Activated CD4-positive, alpha-beta memory T cell treated with anti-CD3 and anti-CD28 coated beads, Interleukin-2, amount 10 ng/mL, durations not matched to agents 7 days and 5 days (primary cell): ENCODE measurements at places on chromosomes 1 and 21. TPM values are rescaled to one million over a fixed set of nuclear protein-coding genes. Genes with fewer than 3 reads are reported as not detected.

GRCh38 chr1:212514056-212514614 is 81.4 kb downstream of the NENF start:
- no peaks in the 10 kb centered on the region for H3K36me3 ChIP-seq
- DNase-seq = peak; percentile 23
- peaks cover 70% of the 10 kb centered on the region for H3K27me3 ChIP-seq
- no peak overlapping the region for H3K4me3 ChIP-seq
- peaks cover 9% of the 10 kb centered on the region for H3K4me1 ChIP-seq
- no peak overlapping the region for H3K27ac ChIP-seq

DNA sequence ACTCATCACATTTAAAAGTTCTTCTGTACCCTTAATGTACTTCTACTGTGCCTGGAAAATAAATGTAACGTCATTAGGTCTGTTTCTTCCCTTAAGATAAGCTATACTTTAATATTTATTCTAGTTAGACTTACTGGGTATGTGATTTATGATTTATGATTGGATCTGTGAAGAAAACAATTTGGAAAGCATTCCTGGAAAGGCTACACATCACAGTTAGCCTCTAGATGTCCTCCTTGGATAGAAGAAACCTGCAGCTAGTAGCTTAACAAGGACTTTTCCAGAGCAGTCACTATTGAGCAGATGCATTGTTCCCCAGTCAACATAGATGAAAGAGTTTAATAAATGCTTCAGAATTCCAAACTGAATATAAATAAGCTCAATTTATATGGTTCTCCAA is 22.2 kb upstream of the ABL2 start:
- H3K4me1 ChIP-seq = no peaks in the 10 kb centered on the region
- H3K36me3 ChIP-seq = no peaks in the 10 kb centered on the region
- H3K27me3 ChIP-seq = no peaks in the 10 kb centered on the region
- no peak for DNase-seq

GRCh38 chr1:212950243-212951125 is at the start of gene VASH2:
TSS of gene VASH2 (plus strand) at chr1:212950541. CDS start at chr1:212951543, 1,002 bp downstream.
- no peak within 1 kb of the TSS for H3K27ac ChIP-seq
- peak; percentile 73 for DNase-seq
- no peaks in the 10 kb centered on the region for H3K36me3 ChIP-seq

DNA sequence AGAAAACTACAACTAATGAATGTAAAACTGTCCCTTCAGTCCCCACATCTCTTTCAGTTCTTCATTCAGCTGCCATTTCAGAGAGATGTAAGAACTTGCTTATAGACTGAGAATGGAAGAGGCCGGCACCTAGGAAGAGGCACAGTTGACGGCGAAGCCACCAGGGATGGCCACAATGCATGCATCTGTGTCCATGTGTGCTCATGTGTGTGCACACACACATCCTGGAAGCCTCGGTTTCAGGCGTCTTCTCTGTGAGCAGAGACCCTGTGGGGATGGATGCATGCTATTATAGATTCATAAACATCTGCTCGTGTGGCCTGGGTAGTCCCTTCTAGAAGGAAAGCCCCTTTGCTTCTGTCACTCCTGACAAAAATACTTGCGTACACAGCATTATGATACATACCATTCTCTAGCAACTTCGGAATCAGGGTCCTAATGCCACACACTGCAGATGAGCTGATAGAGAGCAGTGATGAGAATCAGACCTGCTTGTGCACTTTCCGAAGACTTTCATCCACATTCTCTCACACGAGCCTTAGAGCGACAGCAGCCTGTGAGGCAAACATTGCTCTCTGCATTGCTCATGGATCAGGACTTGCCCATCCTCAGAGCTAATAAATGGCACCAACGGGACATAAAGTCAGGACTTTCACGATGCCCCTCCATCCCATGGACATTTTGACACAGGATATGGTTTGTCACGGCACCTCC is 12.4 kb upstream of the GPR61 start:
- DNase-seq = no peak
- peaks cover 18% of the 10 kb centered on the region for H3K27me3 ChIP-seq
- peaks cover 16% of the 10 kb centered on the region for H3K4me1 ChIP-seq
- no peak overlapping the region for H3K27ac ChIP-seq

TTC22 gene
- total RNA-seq = 20.9 TPM

DNA sequence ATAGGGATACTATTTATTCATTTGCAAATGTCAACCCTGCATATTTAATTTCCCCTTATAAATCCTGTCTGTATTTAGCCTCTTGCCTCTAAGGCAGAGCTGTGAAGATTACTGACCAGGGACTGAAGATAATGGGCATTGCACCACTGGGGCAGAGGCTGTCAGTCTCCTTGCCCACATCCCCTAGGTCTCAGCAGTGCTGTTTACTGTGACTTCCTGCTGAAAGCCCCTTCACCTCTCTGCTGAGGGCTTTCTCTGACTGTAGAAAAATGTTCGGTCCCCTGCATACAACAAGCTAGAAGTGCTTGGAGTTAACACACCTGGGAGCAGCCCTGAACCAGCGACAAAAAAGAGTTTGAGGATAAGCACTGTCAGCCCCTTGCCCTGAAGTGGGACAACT is 28.8 kb downstream of the SLC5A9 start:
- peaks cover 6% of the 10 kb centered on the region for H3K27me3 ChIP-seq
- H3K36me3 ChIP-seq = no peaks in the 10 kb centered on the region
- no peak overlapping the region for H3K27ac ChIP-seq
- no peak overlapping the region for H3K4me3 ChIP-seq
- no peaks in the 10 kb centered on the region for H3K4me1 ChIP-seq

GRCh38 chr1:231626951-231627614 is 493 bp downstream of the DISC1 start:
- peaks cover 37% of the 10 kb centered on the region for H3K4me1 ChIP-seq
- peak overlapping the region; percentile 75 for H3K27ac ChIP-seq
- peak overlapping the region; percentile 80 for H3K4me3 ChIP-seq
- no peaks in the 10 kb centered on the region for H3K36me3 ChIP-seq
- DNase-seq = peak; percentile 54

DNA sequence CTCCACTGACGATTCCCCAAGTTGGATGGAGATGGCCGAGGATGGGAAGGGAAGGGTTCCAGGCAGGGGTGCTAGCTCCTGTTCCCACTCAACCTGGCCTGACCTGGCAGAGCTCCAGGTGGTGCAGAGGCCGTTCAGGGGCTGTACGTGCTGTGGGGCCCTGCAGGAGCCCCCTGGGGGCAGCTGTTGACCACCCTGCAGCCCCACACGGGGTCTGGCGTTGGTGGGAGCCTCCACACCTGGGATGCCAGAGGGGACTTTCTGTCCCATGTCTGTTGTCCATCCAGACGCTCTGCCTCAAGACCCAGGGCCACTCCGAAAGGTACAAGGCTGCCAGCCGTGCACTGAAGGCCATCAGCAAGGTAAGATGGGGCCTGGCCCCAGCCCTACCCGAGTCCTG is 20.0 kb downstream of the ARHGEF16 start:
- no peak overlapping the region for H3K4me3 ChIP-seq
- DNase-seq = no peak
- no peaks in the 10 kb centered on the region for H3K4me1 ChIP-seq
- no peak overlapping the region for H3K27ac ChIP-seq

DNA sequence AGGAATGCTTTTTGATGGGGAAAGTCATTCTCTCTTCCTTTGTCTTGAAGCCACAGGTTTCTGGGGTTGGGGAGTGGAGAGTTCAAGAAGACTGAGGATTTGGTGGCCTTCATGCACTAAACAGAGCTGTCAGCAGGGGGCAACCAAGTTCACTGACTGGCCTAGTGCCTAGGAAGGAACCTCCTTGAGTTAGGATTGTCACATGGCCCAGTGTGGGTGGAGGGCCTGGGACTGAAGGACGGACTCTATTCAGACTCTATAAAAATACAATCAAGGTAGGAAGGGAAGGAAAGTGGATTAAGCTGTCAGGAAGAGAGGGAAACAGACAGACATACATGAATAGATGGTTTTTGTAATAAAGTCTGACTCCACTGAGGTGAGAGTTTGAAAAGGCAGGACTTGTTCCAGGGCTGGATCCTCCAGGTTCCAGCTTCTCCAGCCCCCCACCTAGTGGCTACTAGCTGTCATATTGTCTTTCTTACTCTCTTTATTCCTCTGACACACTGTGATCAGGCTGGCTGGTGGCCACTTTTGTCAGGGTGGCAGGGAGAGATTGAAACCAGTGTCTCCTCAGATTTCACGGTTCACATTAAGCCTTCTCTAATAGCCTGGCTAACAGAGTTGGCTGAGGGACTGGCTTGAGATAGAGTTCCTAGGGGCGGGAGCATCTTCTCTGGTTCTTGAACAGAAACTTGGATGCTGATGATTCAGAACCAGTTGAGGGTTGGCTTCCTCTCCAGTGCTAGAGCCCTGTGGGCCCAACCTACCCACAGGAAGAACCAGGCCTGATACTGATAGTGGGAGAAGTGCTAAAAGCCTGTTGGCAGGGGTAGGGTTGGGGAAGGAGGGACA is 4.1 kb upstream of the SH3BGRL3 start:
- H3K4me3 ChIP-seq = peak overlapping the region; percentile 52
- peak; percentile 82 for DNase-seq
- H3K4me1 ChIP-seq = peaks cover 57% of the 10 kb centered on the region
- no peaks in the 10 kb centered on the region for H3K27me3 ChIP-seq
- H3K36me3 ChIP-seq = peaks cover 75% of the 10 kb centered on the region

SOX13 gene
- 7.8 TPM for total RNA-seq

- no peaks in the 10 kb centered on the region for H3K36me3 ChIP-seq
- H3K27me3 ChIP-seq = peaks cover 2% of the 10 kb centered on the region
- no peak for DNase-seq
- no peak overlapping the region for H3K4me3 ChIP-seq
Measured at GRCh38 chr1:18280956-18281355, 173.4 kb downstream of the IGSF21 start.

DNA sequence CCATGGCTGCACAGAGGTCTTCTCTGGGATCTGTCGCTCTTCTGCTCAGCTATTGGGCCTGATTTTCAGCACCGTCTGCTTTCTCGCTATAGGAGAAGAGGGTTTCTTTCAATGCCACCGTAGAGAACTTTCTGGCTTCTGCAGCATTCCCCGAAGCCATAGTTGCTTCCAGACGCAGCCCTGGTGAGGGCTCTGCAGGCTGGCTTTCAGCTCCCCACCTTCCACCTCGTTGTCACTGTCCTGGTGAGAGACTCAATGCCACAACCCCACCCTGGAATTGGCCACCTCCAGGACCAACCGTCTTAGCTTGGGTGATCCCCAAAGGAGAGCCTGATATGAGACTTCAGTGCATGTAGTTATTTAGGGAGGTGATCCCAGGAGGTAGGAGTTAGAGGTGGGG is 12.0 kb upstream of the PRKCZ start:
- DNase-seq = no peak
- no peak overlapping the region for H3K27ac ChIP-seq
- H3K4me1 ChIP-seq = no peaks in the 10 kb centered on the region
- H3K4me3 ChIP-seq = no peak overlapping the region

DNA sequence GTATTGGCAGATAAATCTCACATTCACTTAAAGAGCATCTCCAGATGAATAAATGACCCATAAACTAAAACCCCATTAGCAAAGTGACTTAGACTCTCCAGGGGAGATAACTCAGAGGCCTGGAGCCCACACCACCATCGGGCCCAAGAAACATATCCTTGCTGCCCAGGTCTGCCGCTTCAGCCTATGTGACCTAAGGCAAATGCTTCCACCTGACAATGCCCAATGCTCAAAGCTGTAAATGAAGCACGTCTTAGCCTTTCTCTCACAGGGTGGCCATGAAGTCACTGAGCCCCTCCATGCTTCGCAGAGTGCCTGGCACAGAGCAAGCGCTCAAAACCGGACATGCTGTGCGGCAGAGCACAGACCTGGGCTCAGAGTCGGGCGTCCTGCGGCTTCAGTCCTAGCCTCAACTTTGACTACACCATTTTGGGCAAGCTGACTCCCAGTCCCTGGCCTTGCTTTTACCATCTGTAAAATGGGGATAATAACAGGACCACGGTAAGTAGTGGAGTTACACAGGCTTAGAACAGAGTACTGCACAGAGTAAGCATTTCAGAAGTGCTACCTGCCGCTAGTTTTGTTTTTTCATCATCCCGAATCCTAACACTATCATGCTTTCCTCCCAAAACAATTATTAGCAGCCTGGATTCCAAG is 23.7 kb downstream of the NOL9 start:
- peaks cover 51% of the 10 kb centered on the region for H3K36me3 ChIP-seq
- H3K4me1 ChIP-seq = peaks cover 2% of the 10 kb centered on the region
- H3K27me3 ChIP-seq = no peaks in the 10 kb centered on the region
- H3K4me3 ChIP-seq = no peak overlapping the region
- no peak for DNase-seq
- no peak overlapping the region for H3K27ac ChIP-seq

FCN3 gene
- not detected for total RNA-seq

ZNF695 gene
- total RNA-seq = 0.43 TPM

GRCh38 chr1:101733340-101733739 is 263.4 kb downstream of the OLFM3 start:
- no peak overlapping the region for H3K4me3 ChIP-seq
- H3K36me3 ChIP-seq = no peaks in the 10 kb centered on the region
- no peaks in the 10 kb centered on the region for H3K4me1 ChIP-seq
- DNase-seq = no peak
- no peak overlapping the region for H3K27ac ChIP-seq
- H3K27me3 ChIP-seq = no peaks in the 10 kb centered on the region

DNA sequence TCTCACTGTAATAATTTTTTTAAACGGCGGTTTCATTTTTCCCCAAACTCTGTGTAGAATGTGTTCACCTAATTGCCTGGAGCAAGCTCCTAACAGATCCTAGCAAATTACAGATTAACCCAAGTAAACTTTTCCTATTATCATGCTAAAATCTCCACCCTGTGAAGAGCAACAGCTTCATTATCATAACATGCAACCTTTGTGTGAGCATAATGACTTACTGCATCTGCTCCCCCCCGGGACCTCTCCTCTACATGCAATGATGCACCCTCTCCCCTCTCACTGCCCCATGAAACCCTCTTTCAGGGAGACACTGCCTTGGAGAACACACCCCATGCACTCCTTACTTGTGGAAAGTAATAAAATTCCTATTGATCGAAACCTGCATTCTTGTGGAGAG is 717.0 kb upstream of the TMPRSS15 start:
- DNase-seq = no peak
- no peaks in the 10 kb centered on the region for H3K27me3 ChIP-seq
- no peak overlapping the region for H3K27ac ChIP-seq
- H3K4me3 ChIP-seq = no peak overlapping the region
- no peaks in the 10 kb centered on the region for H3K36me3 ChIP-seq

DNA sequence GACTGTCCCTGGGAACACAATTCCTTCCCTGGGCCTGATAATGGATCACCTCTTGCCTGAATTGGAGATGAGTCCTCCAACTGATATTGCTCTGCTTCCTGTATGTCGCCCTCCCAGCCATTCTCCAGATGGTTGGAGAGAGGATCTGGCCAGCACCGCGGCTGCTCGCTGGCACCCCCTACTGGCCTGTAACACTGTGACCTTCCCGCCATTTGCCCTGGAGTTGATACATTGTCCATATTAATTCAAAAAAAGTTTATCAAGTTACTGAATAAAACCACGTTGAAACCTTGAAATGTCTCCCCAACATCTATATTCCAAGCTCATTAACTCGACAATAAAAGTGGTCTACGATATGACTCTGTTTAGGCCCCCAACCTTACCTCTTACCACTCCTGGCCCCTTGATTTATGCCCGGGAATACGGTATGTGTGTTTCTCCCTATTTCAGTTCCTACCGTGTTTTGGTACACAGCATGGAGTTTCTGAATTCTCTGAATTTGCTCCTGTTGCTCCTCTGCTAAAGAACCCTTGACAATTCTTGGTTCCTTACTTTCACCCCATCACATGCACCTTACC is 241.8 kb upstream of the KIAA0040 start:
- no peak overlapping the region for H3K27ac ChIP-seq
- H3K4me3 ChIP-seq = no peak overlapping the region
- H3K27me3 ChIP-seq = peaks cover 18% of the 10 kb centered on the region
- no peaks in the 10 kb centered on the region for H3K4me1 ChIP-seq
